ENCODE measurements at places on chromosomes 7 and 10. TPM values are rescaled to one million over a fixed set of nuclear protein-coding genes. Genes with fewer than 3 reads are reported as not detected.

The MMRN2 gene
- not detected for total RNA-seq

The EIF5AL1 gene
- total RNA-seq = 2.7 TPM

The PPA1 gene
- 322 TPM for total RNA-seq

The EN2 gene
- not detected for total RNA-seq

The ASZ1 gene
- total RNA-seq = not detected

The POU6F2 gene
- not detected for total RNA-seq

The TRIM50 gene
- not detected for total RNA-seq

DNA sequence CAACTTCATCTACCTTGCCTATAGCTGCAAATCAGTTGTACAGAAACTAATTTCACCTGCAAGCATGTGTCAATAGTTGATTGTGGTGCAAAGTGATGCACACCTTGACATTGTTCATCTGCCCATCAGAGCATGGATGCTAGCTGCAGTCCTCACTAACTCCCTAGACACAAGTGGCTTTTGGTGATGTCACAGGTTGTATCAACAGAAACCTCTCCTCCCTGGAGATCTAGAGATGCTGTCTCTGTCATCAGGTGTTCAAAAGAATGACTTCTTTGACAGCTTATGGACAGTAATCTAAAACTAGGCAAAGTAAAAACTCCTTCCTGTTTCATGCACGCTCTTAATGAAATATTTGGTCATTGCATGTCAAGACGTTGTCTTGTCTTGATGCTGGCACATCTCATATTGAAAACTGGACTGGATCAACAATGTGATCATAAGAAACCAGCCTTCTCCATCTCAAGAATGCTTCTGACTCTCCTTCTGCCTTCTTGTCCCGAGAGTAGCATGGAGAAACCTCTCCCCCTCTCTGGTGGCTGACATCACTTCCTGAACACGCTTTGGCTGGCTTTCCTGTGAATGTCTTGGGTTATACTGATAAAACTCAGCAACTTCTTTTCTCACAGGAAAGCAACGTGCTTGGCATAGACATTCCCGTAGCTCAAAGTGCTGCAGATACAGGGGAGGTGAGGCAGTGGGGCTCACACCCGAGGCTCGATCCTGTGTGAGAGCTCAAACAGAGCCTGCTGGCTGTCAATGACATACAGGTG lies 176.2 kb upstream of the CDCA7L start:
- no peaks in the 10 kb centered on the region for H3K36me3 ChIP-seq
- H3K27ac ChIP-seq = peak overlapping the region; percentile 79
- no peaks in the 10 kb centered on the region for H3K27me3 ChIP-seq
- peaks cover 73% of the 10 kb centered on the region for H3K4me1 ChIP-seq
- DNase-seq = peak; percentile 67

DNA sequence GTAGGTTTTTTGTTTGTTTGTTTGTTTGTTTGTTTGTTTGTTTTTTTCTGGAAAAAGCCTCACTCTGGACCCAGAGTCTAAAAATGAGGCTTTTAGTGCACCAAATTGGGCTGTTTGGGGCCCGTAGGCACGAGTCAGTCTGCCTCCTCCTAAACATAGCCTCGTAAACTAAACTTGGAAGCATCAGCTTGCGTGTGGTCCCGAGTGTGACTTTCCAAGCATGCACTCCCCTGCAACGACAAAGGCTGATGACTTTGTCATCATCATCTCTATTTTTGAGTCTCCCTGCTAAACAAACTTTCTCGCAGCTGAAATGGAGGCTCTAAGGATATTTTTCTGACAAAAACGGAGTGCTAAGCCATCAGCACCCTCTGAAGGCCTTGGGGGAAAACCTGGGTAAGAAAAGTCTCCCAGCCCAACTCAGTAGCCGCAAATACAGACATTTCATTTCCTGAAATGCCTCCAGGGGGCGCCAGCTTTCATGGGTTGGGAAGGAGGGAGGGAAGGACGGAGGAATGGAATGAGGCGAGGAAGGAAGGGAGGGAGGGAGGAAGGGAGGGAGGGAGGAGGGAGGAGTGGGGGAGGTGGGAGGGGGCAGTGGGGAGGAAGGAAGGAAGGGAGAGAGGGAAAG lies 245.9 kb downstream of the KCNMA1 start:
- DNase-seq = peak; percentile 86
- no peaks in the 10 kb centered on the region for H3K4me1 ChIP-seq
- no peak overlapping the region for H3K4me3 ChIP-seq
- H3K27me3 ChIP-seq = peaks cover 7% of the 10 kb centered on the region

- no peaks in the 10 kb centered on the region for H3K4me1 ChIP-seq
- no peak overlapping the region for H3K27ac ChIP-seq
- no peak overlapping the region for H3K4me3 ChIP-seq
- DNase-seq = no peak
- no peaks in the 10 kb centered on the region for H3K27me3 ChIP-seq
Measured at GRCh38 chr7:122412441-122412840, 107.9 kb upstream of the FEZF1 start.

DNA sequence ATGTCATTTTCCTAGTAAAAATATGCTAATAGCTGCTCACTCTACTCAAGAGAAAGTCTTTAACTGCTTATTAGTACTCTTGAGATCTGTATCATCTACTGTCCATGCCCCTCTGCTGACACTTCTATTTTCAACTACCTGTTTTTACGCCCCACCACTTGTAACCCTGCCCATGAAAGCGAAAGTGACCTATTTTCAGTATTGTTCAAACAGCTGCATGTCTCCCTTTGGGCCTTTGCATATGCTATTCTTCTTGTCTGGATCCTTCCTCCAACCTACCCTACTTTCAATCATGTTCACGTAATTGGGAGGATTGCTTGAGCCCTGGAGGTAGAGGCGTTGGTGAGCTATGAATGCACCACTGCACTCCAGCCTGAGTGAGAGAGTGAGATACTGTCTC lies 1481.3 kb downstream of the GATA3 start:
- no peak overlapping the region for H3K4me3 ChIP-seq
- H3K27me3 ChIP-seq = no peaks in the 10 kb centered on the region
- DNase-seq = no peak
- H3K36me3 ChIP-seq = no peaks in the 10 kb centered on the region
- no peak overlapping the region for H3K27ac ChIP-seq
- no peaks in the 10 kb centered on the region for H3K4me1 ChIP-seq

GRCh38 chr10:22252801-22253579 lies 35.2 kb upstream of the EBLN1 start:
- DNase-seq = no peak
- H3K27ac ChIP-seq = peak overlapping the region; percentile 86
- H3K27me3 ChIP-seq = no peaks in the 10 kb centered on the region
- peaks cover 41% of the 10 kb centered on the region for H3K4me1 ChIP-seq
- peak overlapping the region; percentile 55 for H3K4me3 ChIP-seq

GRCh38 chr10:22662733-22663330 lies 51.5 kb downstream of the PIP4K2A start:
- H3K4me3 ChIP-seq = no peak overlapping the region
- DNase-seq = no peak
- no peak overlapping the region for H3K27ac ChIP-seq
- no peaks in the 10 kb centered on the region for H3K27me3 ChIP-seq
- H3K4me1 ChIP-seq = peaks cover 14% of the 10 kb centered on the region

GRCh38 chr7:3650844-3651243 lies 349.8 kb downstream of the SDK1 start:
- DNase-seq = no peak
- H3K27me3 ChIP-seq = no peaks in the 10 kb centered on the region
- H3K4me1 ChIP-seq = no peaks in the 10 kb centered on the region
- no peak overlapping the region for H3K4me3 ChIP-seq
- no peak overlapping the region for H3K27ac ChIP-seq

GRCh38 chr7:45625067-45625466 lies 50.9 kb downstream of the ADCY1 start:
- no peak overlapping the region for H3K4me3 ChIP-seq
- DNase-seq = no peak
- no peaks in the 10 kb centered on the region for H3K4me1 ChIP-seq
- H3K27ac ChIP-seq = no peak overlapping the region

GRCh38 chr7:141263508-141263907 lies 189.6 kb downstream of the TMEM178B start:
- DNase-seq = no peak
- H3K4me1 ChIP-seq = no peaks in the 10 kb centered on the region
- H3K36me3 ChIP-seq = no peaks in the 10 kb centered on the region
- H3K4me3 ChIP-seq = no peak overlapping the region

DNA sequence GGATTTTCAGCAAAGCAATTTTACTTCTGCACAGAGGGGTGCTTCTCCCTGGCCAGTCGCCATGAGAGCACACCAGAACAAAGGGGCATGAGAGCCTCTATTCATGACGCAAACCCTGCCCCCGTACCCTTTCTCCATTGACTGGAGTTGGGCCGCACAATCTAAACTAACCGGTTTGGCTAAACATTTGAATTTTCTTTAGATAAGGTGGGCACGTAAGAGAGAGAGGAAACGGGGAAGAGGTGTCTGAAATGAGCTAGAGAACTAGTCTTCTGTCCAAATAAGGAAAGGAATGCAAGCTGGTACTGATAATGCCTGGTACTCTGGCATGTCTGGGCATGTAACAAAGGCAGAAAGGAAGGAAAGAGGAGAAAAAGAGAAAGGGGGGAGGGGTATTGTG lies 13.2 kb upstream of the SCIN start:
- H3K27ac ChIP-seq = no peak overlapping the region
- no peaks in the 10 kb centered on the region for H3K36me3 ChIP-seq
- peak; percentile 13 for DNase-seq
- H3K4me3 ChIP-seq = no peak overlapping the region

GRCh38 chr10:131070856-131071255 lies 240.7 kb downstream of the TCERG1L start:
- H3K27ac ChIP-seq = no peak overlapping the region
- H3K4me1 ChIP-seq = peaks cover 19% of the 10 kb centered on the region
- no peak overlapping the region for H3K4me3 ChIP-seq
- no peaks in the 10 kb centered on the region for H3K27me3 ChIP-seq
- H3K36me3 ChIP-seq = no peaks in the 10 kb centered on the region

GRCh38 chr7:1457059-1457948 lies 2.0 kb downstream of the MICALL2 start:
- H3K27ac ChIP-seq = no peak overlapping the region
- no peaks in the 10 kb centered on the region for H3K27me3 ChIP-seq
- no peaks in the 10 kb centered on the region for H3K36me3 ChIP-seq
- no peak for DNase-seq
- peaks cover 20% of the 10 kb centered on the region for H3K4me1 ChIP-seq

DNA sequence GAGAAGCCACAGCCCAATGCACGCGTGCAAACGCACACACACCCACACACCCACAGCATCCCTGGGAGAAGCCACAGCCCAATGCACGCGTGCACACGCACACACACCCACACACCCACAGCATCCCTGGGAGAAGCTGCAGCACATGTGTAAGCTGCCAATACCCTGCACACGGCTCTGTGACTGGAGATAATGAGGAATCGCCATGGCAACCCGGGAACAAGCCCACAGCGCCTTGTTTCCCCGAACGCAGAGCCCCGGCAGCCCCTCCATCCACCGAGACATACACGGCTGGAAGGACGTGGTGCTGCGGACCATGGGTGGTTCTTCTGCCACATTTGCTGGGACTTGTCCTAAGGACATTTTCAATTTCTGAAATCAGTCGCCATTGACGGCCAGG lies 221.3 kb downstream of the PTPRN2 start:
- H3K4me3 ChIP-seq = no peak overlapping the region
- no peaks in the 10 kb centered on the region for H3K36me3 ChIP-seq
- no peaks in the 10 kb centered on the region for H3K4me1 ChIP-seq
- no peak for DNase-seq
- H3K27me3 ChIP-seq = no peaks in the 10 kb centered on the region
- H3K27ac ChIP-seq = no peak overlapping the region

GRCh38 chr7:90708841-90709317 lies 112.8 kb downstream of the CDK14 start:
- peak overlapping the region; percentile 46 for H3K4me3 ChIP-seq
- no peaks in the 10 kb centered on the region for H3K36me3 ChIP-seq
- DNase-seq = peak; percentile 90
- H3K27ac ChIP-seq = peak overlapping the region; percentile 71
- peaks cover 75% of the 10 kb centered on the region for H3K4me1 ChIP-seq

- H3K4me3 ChIP-seq = no peak overlapping the region
- H3K27me3 ChIP-seq = peaks cover 16% of the 10 kb centered on the region
- H3K36me3 ChIP-seq = no peaks in the 10 kb centered on the region
- no peak overlapping the region for H3K27ac ChIP-seq
Measured at GRCh38 chr10:26368463-26368862, 69.7 kb upstream of the APBB1IP start.

DNA sequence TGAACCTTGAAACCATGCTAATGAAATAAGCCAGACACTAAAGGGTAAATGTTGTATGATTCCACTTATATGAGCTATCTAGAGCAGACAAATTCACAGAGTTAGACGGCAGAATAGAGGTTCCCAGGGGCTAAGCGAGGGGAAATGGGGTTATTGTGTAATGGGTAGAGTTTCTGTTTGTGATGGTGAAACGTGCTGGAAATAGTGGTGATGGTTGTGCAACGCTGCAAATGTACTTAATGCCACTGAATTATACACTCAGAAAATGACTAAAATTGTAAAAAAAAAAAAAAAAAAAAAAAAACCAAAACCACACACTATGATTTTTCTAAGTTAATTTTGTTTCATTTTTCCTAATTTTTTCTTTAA lies 30.0 kb downstream of the SFXN4 start:
- peaks cover 16% of the 10 kb centered on the region for H3K36me3 ChIP-seq
- no peaks in the 10 kb centered on the region for H3K27me3 ChIP-seq
- H3K4me1 ChIP-seq = peaks cover 7% of the 10 kb centered on the region
- peak; percentile 18 for DNase-seq
- H3K4me3 ChIP-seq = no peak overlapping the region

DNA sequence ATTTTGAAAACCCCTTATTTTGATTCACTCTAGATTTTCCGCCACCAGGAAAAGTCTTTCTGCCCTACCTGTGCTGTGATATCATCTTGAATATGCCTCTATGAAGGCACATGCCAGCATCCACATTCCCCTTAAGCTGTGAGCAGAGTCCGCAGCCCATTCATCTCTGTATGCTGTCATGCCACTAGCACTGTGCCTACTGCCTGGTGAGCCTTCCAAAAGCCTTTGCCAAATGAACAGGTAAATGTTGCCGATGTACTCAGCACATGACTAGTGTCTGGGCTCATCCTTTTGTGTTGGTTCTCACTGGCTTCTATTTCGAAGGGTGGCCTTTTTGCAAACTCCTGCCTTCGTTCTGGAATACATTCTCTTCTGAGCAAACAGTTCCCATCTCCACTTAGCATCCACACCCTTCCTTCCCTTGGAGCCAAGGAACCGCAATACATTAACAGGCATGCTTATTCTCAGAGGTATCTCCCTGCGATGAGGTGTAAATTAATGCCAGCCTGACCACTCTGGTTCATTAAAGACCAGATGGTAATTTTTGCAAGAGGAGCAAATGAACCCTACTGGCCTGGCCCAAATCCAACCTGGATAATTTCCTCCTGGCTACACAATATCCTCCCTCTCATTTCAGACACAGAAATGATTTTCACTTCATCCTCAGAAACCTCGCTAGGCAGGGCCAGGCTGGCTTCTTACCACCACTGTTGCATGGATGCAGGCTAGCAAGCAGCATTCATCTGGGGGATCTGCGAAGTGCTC lies 339.7 kb upstream of the NFE2L3 start:
- DNase-seq = no peak
- H3K4me1 ChIP-seq = no peaks in the 10 kb centered on the region
- no peaks in the 10 kb centered on the region for H3K36me3 ChIP-seq
- H3K27ac ChIP-seq = no peak overlapping the region

DNA sequence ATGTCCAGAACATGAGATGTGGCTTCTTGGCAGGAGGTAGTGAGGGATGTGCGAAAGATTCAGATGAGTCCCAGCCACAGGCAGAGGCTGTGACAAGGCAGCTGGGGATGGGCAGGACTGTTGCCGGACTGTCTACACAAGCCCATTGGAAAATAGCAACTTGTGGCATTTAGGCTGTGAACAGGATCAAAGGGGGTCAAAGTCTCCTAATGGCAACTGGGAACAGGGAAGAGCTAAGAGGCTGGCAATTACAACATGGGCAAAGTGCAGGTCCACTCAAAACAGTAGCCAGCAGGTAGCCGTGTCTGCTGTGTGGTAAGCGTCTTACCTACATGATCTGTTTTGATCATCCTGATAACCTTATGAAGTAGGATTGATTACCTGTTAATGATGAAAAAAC lies 254.2 kb upstream of the ZNF32 start:
- H3K4me3 ChIP-seq = no peak overlapping the region
- DNase-seq = no peak
- no peaks in the 10 kb centered on the region for H3K4me1 ChIP-seq

Measured in A673 (cell line).